ENCODE measurements at places on chromosomes 11 and 22.

DNA sequence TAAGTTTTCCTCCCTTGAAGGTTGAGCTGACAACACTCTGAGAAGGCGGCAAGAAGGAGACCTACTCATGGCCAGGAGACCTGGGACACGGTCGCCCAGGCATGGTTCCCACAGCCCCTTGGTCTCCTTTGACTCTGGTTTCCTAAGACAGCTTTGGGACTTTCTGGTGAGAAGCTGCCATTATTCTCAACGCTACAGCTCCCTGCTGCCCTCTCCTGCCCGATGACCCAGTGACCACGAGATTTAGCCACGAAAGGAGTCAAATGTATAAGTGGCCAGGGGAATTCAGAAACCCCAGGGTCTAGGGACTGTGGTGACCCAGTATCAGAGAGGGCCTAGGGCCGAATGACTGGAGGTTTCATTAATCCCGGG is 699 bp upstream of the SDF2L1 start:
- no peak for DNase-seq

GRCh38 chr11:120169981-120170698 is 32.2 kb upstream of the TRIM29 start:
- DNase-seq, result no peak

GRCh38 chr11:12121517-12121916 is 11.1 kb downstream of the MICAL2 start:
- DNase-seq, result no peak

DNA sequence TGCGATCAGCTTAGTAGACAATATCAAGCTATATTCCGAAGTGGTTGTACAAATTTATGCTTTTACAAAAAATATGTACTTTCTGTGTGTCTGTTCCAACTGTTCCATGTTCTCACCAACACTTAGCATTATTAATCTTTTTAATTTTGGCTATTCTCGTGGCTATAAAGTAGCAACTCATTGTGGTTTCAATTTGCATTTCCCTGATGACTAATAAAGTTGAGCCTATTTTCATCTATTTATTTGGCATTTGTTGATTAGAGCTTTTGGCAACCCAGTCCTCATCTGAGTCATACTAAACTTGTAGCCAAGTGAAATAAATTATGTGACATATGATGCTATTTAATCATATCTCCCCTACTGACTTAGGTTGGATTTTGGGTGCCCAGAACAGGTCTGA is 115.9 kb downstream of the FBXO7 start:
- DNase-seq, result no peak

DNA sequence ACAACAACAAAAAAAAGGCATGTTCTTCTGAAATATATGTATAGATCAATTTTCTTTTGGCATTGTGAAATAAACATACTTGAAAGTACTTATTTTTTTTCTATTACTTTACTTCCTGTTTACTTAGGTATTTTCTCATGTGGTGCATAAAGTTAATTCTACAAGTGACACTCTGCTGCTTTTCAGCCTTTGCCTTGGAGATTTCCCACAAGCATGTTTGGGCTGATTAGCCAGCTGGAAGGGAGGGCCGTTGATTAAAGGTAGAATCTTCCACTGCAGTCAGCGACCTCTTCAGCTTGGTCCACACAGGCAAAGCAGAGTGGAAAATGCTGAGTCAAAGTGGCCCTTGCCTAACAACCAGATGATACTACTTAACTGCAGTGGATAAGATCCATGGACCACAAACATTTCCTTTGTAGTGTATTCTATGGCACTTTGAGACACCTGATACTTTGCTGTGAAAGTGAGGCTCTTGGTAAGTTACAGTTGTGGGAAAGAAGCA is 176.0 kb downstream of the ARHGAP42 start:
- no peak for DNase-seq

GRCh38 chr11:122189229-122189628 is 73.2 kb upstream of the BLID start:
- no peak for DNase-seq

DNA sequence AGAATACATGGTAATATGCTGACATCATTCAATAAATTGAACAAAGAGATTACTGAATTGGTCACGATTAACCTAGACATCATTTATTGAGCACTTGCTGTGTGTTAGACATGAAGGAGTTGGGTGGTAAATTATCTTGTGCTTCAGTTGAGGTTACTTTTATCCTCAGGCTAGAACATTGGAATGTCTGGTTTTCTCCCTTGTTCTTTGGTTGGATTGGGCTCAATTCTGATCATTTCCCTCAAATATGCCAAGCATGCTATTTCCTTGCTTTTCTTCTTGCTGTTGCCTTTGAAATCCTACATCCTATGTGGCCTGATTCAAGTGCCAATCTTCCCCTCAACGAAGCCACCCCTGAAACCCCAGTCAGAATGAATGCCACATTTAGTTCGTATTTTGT is 65.8 kb downstream of the DEUP1 start:
- no peak for DNase-seq

- DNase-seq, result no peak
Measured at GRCh38 chr22:44603767-44604166, 98.2 kb upstream of the PRR5 start.

GRCh38 chr11:66891851-66892660 is 35.2 kb downstream of the LRFN4 start:
- DNase-seq, result peak; percentile 80

- no peak for DNase-seq
Measured at GRCh38 chr11:73257342-73258103, 14.6 kb upstream of the P2RY6 start.
